Activated CD4-positive, alpha-beta T cell treated with anti-CD3 and anti-CD28 coated beads for 24 hours (primary cell): ENCODE measurements at places on chromosomes 3 and 15.

- no peak for DNase-seq
These were observed 2.9 kb upstream of the MYL3 start for GRCh38 chr3:46866032-46866595.

DNA sequence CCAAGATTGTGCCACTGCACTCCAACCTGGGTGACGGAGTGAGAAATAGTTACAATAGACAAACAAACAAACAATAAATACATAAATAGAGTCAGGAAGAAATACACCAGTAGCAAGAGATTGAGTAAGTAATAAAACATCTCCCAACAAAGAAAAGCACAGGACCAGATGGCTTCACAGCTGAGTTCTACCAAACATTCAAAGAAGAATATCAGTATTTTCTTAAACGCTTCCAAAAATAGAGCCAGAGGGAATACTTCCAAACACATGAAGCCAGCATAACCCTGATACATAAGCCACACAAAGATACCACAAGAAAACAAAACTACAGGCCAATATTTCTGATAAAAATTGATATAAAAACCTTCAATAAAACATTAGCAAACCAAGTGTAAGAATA lies 30.7 kb upstream of the IGSF10 start:
- DNase-seq: no peak

DNA sequence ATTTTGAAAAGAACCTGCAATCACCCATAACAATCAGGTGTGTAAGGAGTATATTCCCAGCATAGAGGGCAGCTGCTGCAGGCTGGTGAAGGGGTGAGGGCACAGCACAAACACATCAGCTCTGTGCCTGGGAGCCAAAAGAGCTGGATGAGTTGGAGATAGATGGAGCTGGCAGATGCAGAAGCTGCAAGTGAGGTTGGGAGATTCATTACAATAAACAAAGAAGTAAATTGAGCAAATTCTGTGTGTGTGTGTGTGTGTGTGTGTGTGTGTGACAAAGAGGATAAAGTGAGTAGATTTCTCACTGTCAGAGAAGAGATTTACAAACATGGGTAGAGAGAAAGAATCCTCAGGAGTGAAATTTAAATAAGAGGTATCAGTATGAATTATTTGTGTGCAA lies 994.7 kb downstream of the EPHA3 start:
- DNase-seq: no peak

DNA sequence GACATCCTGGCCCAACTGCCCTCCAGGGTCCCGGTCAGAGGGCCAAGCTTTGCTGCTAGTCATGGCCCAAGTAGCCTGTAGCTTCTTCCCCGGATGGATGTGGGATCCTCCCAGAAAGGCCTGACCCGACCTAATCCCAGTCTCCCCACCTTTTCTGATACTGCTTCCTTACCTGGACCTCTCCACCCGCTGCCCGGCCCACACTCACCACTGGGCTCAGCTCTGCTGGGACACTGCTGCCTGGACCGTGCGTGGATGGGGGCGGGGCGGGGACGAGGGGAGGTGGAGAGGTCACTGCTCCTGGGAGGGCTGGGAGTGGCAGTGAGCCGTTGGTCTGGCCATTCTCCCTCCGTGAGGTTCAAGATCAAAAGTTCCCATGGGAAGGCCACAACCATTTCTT lies 40.3 kb upstream of the FURIN start:
- DNase-seq: no peak

- DNase-seq: no peak
These were observed 102.8 kb downstream of the GABRB3 start for GRCh38 chr15:26670116-26670515.

DNA sequence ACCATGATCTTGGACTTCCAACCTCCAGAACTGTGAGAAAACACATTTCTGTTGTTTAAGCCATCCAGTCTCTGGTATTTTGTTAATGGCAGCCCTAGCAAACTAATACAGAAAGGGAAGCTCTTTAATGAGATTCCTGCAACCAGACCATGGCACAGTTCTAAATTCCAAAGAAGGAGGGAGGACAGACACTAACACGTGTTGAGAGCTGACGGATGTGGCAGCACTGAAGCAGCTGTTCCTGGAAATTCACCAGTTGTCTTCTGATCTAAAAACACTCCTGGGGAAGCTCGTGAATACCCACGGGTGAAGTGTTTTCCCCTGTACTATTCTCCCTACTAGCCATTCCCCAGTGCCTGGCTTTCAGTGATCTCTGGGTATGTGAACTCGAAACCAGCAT lies 56.7 kb downstream of the RPL22L1 start:
- DNase-seq: no peak

DNA sequence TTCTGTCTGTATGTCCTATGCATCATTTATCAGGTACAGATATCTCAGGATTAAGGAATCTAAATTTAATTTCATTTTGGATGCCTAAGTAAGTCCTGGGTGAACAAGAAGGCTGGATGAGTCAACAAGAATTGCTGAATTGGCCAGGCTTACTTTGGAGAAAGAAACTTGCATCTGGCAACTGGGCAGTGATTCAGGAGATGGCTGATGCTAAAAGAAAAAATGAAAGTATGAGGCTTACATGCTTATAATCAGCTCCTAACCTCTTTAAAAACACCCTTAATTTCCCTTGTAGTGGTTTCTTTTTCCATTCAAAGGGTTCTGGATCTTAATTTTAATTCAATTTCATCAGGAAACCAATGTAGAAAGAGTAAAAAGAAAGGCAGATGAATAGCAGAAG lies 228.8 kb upstream of the PEX5L start:
- no peak for DNase-seq
